ENCODE measurements at places on chromosomes 11 and 22. TPM values are rescaled to one million over a fixed set of nuclear protein-coding genes. Genes with fewer than 3 reads are reported as not detected.

DNA sequence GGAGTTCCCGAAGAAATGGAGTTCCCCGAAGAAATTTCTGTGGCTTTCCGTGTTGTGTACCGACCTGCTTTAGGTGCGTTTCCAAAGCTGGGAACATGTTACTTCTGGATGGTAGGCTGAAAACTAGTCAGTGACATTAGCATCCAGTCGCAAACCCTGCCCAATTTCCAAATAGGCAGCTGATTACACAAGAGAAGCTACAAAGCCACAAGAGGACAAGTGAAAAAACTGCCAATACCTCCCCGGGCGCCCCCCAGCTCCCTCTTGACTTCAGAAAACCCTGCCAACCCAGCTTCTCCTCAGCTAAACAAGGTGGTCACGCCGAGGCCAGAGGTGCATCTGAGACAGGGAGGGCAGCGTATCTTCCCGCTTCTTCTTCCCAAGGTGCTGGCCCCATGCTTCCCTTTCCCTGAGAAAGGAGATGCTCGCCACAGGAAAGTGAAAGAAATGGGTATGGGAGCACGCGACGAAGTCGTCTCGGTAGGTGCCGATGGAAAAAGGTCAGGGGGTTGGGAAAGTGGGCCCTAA is 551 bp downstream of the AGBL2 start:
- DNase-seq, result no peak

- DNase-seq, result no peak
Measured at GRCh38 chr11:35402751-35403660, 16.4 kb downstream of the SLC1A2 start.

GRCh38 chr11:67405196-67405567 is 1.3 kb downstream of the TBC1D10C start:
- DNase-seq, result no peak

GRCh38 chr11:32701616-32702015 is 92.8 kb downstream of the CCDC73 start:
- no peak for DNase-seq

GRCh38 chr22:33896154-33896553 is 24.1 kb downstream of the LARGE1 start:
- no peak for DNase-seq

DNA sequence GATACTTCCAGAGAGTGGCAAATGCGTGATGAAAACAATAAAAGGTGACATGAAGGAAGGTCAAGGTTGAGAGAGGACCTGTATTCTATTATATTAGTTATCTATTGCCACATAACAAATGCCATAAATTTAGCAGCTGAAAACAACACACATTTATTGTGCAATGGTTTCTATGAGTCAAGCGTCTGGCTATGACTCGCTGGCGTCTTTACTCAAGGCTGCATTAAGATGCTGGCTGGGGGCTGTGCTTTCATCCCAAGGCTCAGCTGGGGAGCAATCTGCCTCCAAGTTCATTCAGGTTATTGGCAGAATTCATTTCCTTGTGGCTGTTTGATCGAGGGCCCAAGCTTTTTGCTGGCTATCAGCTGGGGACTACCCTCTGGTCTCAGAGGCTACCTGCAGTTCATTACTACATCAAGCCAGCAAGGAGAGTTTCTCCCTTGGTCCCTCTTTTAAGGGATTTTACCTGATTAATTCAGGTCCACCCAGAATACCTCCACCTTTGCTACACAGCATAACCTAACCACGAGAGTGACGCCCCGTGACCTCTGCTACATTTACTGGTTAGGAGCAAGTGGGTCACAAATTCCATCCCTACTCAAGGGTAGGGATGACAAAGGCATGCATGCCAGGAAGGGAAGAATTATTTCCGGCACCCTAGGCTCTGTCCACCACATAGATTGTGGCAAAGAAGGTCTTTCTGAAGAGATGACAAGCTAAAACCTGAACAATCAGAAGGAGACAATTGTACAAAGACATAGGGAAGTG is 549.1 kb downstream of the MN1 start:
- peak; percentile 61 for DNase-seq

DNA sequence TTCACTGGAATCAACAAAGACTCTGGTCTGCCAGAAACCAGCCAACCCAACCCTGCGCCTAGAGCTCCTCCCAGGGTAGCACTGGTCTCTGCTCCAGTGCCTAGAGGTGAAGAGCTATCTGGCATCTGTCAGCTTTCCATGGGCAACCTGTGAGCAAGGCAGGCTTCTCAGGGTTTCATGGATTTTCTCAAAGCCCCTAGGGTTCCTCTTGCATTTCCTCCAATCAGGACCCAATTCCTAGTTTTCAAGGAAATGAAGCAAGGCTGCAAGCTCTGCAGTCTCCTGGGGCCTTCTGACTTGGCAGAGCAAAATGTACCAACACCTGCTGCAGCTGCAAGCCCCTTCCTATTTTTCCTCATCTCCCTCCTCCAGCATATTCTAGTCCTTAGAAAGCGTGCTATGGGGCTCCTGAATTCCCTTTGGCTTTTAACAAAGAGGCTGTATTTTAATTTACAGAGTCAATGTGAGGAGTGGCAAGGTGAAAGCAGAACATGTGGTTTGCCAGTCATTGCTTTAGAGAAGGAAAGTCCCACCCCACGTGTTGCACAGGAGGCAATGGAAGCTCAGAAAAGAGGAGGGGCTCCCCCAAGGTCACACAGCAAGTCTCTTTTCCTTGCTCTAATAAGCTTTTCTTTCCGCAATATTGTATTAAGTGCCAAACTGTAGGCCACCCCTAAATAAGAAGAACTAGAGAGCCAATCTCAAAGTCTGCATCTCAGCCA is 33.0 kb upstream of the RIC3 start:
- DNase-seq, result no peak

GRCh38 chr11:44709966-44710365 is 16.8 kb upstream of the TSPAN18 start:
- DNase-seq, result no peak

DNA sequence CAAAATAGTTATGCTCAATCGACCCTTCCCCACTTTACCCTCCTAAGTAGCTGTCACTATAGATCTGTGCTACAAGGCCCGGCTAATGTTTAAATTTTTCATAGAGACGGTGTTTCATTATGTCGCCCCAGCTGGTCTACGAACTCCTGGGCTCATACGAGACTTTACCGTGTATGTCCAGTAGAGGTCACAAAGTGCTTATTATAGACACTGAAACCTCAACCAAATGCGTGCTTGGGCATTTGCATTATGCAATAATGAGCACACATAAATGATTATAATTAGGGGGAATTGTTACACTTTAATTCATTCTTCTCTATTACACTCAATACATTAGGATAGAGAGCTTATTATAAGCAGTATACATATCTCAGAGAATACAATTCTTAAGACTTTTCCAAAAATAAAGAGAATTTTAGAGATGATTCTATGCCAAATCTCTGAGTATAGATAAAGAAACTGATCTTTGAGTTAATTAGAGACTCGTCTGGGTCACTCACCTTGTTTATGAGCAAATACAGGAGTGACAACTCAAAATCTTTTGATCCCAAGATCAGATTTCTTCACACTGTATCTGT is 12.5 kb upstream of the MRPL16 start:
- no peak for DNase-seq

GRCh38 chr11:94861306-94861845 is 93.2 kb downstream of the AMOTL1 start:
- no peak for DNase-seq

The PKNOX2 gene
- polyA plus RNA-seq, result 27.6 TPM

The BCR gene
- polyA plus RNA-seq, result 13.9 TPM

The WNT7B gene
- polyA plus RNA-seq, result 0.10 TPM

The LGR4 gene
- 27.5 TPM for polyA plus RNA-seq

Data from forelimb muscle (tissue), 1 donor.